ENCODE measurements at places on chromosomes 4 and X.
A peak's percentile ranks its signal among the peaks of the same experiment; 100 is the strongest.

GRCh38 chr4:12399781-12400180 is 971.1 kb upstream of the HS3ST1 start:
- DNase-seq, result no peak

DNA sequence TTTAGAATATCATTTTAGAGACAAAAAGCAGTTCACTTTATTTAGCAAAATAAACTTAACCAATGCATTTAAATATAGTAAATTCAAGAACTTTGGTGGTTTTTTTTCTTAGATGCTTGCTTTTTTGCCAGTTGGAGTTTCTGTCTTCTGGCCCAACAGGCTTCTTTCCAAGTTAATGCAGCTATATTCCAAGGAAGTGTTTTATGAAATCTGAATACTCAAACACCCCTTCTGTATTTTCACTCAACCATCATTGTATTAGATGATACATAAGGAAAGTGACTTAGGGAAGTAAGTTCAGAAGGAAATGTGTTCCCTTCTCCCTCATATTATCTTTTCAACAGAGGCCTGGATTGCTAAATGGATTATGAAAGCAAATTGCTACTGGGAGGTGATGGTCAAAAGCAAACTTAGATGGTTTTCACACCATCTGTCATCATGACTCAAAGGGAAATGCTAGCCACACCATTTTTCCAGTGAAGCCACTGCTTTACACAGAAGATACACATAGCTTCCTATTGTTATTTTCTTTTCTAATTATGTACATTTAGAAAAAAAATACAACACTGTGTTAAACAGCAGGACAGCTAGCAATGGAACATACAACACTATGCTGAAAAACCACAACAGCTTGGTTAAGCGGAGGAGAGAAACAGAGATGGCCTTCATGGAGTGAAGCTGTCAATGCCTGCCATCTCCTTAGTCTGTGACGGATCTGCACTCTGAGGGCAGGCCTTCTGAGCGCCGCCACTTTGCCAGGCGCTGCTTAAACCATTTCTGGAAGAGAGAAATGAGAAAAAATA is 32.9 kb downstream of the HOPX start:
- DNase-seq, result no peak

DNA sequence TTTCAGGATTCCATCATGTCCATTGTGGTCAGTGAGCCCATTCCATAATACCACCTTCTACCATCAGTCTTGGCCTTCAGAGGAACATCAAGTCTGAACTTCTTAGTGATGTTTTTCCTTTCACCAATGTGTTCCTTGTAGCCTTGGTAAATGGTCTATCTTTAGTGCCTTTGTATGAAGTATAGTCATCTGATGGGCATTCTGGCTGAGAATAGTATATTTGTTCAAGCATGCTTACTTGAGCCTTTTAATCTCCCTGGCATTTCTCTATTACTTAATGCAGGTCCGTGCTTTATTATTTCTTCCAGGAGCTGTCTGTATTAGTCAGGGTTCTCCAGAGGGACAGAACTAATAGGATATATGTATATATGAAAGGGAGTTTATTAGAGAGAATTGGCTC is 99.7 kb downstream of the TLL1 start:
- no peak for DNase-seq

DNA sequence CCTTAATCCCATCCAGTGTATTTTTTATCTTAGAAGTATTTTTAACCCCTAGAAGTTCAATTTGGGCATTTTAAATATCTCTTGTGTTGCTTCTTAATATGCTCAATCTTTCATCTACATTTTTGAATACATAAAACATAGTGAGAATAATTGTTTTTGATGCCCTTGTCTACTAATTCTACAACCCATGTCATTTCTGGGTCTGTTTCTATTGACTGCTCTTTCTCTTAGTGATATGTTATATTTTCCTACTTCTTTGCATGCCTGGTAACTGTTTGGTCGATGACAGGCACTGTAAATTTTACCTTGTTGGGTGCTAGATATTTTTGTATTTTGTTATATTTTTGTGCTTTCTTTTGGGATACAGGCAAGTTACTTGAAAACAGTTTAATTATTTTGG is 56.3 kb downstream of the CYTL1 start:
- no peak for DNase-seq

GRCh38 chr4:3345384-3345783 is 52.6 kb downstream of the RGS12 start:
- DNase-seq, result no peak

DNA sequence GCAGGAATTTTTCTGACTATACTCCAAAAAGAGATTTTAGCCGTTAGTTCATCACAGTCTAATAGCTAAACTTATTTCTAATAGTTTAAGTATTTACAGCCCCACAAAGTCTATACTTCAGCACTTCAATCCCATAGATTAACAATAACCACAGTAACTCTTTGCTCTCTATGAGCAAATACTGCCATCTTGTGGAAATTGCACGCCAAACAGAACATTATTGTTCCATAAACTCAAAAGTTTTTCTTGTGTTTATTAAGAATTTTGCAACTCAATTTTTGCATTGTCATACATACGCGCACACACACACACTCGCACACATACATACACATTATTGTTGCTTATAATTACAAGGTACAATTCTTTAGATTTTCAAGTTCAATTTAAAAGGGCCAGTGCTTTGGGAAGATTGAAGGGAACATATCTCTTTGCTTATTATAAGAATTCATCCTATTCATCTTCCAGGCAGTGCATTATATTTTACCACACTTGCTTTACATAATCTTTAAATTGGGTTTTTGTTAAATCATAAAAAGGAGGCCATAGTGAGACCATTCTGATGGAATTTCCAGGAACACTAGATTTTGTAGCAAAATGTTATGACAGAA is 63.8 kb upstream of the ATOH1 start:
- DNase-seq, result peak; percentile 25

DNA sequence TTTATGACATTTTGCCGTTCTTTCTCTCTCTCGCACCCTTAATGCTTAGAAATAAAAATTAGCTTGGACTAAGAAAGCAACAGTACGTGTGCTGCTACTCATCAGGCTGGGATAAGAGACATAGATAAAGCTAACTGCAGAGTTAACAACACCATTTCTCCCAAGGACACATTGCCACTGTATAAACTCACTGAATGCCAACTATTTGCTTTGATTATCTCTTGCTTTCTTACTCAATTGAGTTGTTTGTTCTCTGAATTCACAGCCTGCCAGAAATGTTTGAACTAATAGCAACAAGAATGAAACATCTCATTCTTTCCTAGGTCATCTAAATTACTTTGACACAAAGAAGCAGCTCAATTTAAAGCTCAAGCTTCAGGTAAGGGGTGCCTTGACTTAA is 34.6 kb downstream of the F8 start:
- no peak for DNase-seq

GRCh38 chr4:103405415-103405814 is 207.3 kb upstream of the CENPE start:
- no peak for DNase-seq

- no peak for DNase-seq
Observed at GRCh38 chr4:3375688-3376087, 66.1 kb upstream of the HGFAC start.

GRCh38 chr4:61741327-61742096 is 541.4 kb downstream of the ADGRL3 start:
- no peak for DNase-seq

DNA sequence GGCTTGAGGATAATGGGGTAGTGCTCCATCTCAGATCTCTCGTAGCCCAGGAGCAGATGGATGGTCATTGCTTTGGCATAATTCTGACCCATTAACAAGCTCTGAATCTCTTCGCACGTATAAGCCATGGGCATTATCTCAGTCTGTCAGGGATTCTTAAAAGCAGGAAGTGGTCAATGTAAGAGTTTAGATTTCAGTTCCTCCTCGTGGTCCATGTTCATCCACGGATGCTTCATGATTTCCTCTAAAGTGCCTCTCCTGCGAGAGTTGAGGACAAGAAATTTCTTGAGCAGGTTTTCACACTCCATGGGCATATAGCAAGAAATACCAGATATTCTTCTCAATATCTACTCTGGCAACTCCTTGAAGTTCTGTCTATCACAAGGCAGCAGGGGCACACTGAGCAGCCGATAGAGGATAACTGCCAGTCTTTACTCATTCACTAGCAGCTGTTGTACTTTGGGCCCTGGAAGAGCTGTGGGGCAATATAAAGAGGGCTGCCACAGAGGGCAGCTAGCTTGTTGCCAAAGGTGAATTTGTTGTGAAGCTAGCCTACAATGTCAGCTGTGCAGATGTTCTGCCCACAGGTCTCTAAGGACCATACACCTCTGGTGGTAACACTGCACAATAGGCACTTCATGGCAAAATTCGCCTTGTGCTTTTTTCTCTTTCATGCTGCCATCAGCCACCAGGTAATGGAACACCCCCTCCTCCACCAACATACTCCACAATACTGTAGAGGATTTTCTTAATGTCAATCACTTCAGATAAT is 52.0 kb upstream of the WDR17 start:
- DNase-seq, result no peak

- DNase-seq, result no peak
Observed at GRCh38 chrX:41664908-41665307, 23.9 kb upstream of the GPR34 start.

GRCh38 chr4:171650543-171650942 is 162.7 kb upstream of the GALNTL6 start:
- no peak for DNase-seq

- DNase-seq, result no peak
Observed at GRCh38 chrX:3803713-3804112, 90.3 kb upstream of the PRKX start.

DNA sequence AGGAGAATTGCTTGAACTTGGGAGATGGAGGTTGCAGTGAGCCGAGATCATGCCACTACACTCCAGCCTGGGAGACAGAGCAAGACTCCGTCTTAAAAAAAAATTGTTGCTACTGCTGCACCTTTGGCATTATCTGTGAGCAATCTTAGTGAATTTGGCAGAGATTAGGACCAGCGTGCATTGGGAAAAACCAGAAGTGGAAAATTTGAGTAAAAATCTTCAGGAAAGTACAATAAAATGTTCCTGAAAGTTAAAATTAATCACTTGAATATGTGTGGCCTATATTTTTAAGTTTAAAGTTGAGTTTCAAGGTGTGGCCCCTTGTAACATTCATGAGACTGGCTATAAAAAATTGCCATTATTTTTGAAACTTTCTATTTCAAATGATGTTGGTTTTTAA is 85.1 kb downstream of the SPRY1 start:
- DNase-seq, result no peak

- DNase-seq, result no peak
Observed at GRCh38 chr4:48681856-48682255, 98.2 kb downstream of the FRYL start.

DNA sequence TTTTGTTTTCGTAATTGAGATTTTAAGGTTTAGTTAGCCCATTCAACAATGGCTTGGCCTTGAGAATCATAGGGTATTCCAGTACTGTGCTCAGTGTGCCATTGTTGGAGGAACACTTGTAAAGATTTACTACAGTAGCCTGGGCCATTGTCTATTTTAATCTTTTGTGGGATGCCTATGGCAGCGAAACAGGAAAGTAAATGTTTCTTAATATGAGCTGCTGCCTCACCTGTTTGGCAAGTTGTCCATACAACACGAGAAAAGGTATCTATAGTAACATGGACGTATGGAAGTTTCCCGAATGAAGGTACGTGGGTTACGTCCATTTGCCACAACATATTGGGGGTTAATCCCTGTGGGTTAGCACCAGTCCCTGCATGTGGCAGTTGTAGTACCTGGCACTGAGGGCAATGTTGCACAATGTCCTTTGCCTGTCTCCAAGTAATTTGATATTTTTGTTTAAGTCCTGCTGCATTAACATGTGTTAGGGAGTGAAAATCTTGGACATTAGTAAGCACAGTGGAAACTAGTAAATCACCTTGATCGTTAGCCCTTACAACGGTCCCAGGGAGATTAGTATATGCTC is 38.6 kb upstream of the AADAT start:
- no peak for DNase-seq

GRCh38 chrX:2192584-2193272 is 308.0 kb downstream of the DHRSX start:
- DNase-seq, result no peak

- no peak for DNase-seq
Observed at GRCh38 chr4:26000274-26000950, 86.4 kb downstream of the SMIM20 start.

GRCh38 chr4:114015444-114015899 is 36.0 kb upstream of the ARSJ start:
- no peak for DNase-seq

- no peak for DNase-seq
Observed at GRCh38 chr4:146275370-146275769, 61.0 kb downstream of the REELD1 start.

- DNase-seq, result no peak
Observed at GRCh38 chr4:124899997-124900396, 187.5 kb upstream of the ANKRD50 start.

GRCh38 chr4:96343836-96344235 is 503.9 kb downstream of the PDHA2 start:
- DNase-seq, result no peak

GRCh38 chr4:113442826-113443225 is 318.7 kb downstream of the CAMK2D start:
- DNase-seq, result no peak

GRCh38 chrX:33045245-33045644 is 166.1 kb downstream of the DMD start:
- no peak for DNase-seq

DNA sequence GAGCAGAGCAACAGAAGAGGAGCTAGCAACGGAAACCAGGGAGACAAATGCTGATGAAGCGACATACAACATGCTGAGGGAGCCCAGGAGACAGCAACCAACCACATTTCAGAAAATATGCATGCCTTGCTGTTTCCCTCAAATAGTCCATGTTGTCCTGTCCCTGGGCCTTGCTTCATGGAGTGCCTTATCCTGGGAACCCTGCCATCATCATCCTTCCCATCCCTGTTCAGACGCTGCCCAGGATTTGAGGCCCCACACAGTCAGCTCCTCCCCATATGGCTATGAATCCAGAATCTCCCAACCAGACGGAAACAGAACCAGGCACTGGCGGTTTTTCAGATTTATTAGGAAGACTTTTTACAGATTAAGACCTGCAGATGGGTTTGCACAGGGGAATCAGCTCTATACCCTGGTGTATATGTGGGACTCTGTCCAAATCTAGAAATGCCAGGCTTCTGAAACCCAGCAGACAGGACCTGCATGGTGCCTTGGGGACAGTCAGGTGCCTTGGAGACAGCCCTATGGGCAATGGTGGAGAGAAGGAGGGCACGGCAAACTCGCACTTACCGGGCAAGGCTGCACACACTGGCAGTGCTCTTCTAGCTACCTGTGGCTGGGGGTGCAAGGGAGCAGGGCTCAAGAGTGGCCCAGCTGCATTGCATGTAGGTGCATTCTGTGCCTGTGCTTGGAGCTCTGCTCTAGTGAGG is 199.7 kb upstream of the MAMLD1 start:
- no peak for DNase-seq

DNA sequence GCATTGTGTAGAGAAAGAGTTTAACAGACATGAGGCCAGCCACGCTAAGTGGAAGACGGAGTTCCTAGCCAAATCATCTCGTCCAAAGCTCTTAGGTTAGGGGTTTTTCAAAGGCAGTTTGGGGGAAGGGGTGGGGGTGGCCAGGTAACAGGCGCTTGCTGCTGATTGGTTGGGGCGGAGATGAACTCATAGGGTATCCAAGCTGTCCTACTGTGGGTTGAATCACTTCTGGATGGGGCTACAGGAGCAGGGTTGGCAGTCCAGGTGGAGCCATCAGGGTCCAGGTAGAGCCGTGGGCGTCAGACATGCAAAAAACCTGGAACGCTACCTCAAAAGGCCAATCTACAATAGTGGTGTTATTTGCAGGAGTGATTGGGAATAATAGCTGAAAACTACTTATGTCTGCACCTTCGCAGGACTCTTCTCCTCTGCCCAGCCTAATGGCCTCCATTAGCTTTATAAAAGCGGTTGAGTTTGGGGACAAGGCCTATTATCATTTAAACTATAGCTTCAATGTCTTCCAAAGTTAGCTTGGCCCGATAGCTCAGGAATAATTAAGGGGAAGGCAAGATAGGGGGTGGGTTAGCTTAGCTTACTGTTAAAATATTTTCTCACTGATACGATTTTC is 579.6 kb downstream of the NLGN4X start:
- no peak for DNase-seq
